H54 (cell line): ENCODE measurements at places on chromosomes 4 and X.

DNA sequence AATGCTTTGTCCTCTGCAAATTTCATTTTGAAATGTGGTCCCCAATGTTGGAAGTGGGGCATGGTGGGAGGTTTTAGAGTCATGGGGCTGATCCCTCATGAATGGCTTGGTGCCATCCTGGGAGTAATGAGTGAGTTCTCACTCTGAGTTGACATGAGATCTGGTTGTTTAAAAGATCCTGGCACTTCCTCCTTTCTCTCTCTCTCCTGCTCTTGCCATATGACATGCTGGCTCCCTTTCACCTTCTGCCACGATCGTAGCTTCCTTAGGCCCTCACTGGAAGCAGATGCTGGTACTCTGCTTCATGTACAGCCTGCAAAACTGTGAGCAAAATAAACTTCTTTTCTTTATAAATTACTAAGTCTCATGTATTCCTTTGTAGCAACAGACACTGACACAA is 262.0 kb downstream of the IL15 start:
- no peak for DNase-seq

- DNase-seq = no peak
Measured at GRCh38 chr4:898869-899555, 33.1 kb downstream of the GAK start.

DNA sequence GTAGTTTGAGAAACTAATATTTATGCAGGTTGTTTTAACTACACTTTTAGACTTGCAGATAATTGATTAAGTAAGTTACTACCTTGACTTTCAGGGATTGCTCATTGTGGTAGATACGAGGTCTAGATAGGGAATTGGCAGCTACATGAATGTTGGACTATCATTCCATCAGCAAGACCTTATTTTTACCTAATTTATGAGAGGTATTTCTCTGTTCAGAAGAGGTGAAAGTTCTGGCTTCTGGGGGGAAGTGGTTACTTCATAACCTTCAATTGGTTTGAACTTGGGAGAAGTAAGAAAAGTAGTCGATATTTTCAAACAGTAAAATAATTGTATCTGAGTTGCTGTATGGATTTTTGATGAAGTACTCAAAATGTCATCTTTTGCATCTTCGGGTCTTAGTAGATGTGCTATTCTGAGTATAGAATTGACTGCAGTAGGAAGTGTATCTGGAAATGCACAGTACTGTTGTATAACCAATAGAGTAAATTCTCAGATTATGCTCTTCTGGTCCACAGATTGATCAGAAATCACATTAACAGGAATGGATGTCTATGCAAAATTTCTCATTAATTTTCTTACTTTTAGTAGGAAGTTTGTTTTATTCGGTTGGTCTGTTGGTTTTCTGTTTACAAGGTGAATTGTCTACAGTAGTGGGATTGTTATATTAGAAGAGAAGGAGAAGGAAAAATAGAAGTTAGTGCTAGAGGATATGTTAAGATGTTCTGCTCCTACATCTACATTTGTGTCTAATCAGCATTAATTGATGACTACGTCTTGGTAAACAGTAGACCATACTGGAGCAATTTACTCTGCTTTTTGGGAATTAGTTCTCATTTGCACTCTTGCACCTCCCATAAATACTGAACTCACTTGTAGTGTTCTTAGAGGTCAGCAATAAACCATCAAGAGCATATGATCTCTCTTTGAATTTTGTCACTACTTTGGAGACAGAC is 3.0 kb downstream of the NFKB1 start:
- DNase-seq = no peak

- DNase-seq = no peak
Measured at GRCh38 chr4:182447767-182448280, 204.6 kb downstream of the TENM3 start.

DNA sequence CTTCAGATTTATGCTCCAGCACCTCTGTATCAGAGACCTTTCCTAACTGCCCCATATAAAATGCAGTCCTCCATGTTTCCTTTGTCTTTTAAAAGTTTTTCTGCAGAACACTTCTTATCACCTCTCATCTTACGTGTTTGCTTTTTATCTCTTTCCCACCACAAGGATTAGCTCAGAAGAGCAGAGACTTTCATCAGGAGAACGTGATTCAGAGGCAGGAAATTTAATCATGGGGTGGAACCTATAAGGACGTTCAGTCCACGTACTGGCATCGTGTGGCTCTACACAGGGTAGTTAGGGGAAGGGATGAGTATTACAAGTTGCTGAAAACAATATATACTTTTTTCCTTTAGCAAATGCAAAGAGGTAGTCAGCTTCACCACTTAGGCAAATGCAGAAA is 98.7 kb downstream of the SORBS2 start:
- DNase-seq = no peak

GRCh38 chr4:113788888-113789287 is 27.4 kb upstream of the CAMK2D start:
- DNase-seq = no peak

DNA sequence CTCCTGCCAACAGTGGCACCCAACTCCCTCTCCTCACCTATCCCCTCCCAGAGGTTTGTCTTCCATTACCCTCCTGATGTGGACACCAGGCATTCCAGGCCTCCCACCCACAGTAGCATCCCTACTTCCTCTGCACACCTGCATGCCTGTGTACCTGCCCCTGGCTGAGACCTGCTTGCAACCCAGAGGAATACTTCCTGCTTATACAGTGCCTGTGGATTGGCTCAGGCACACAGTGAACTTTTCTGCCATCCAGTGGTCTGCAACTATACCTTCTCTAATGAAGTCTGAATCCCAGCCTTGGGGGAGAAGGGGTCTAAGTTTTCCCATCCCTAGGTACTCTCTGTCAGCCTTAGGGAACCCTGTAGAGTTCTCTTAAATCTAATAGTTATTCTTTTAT is 169.9 kb downstream of the IQCM start:
- no peak for DNase-seq
